ENCODE measurements at places on chromosomes 11 and 22. TPM values are rescaled to one million over a fixed set of nuclear protein-coding genes. Genes with fewer than 3 reads are reported as not detected.

GRCh38 chr11:44403176-44403575 lies 93.2 kb upstream of the ALX4 start:
- DNase-seq = no peak

- no peak for DNase-seq
These were observed 18.7 kb downstream of the ALG12 start for GRCh38 chr22:49899530-49899929.

GRCh38 chr11:103619938-103620337 lies 416.5 kb upstream of the DDI1 start:
- DNase-seq = no peak

DNA sequence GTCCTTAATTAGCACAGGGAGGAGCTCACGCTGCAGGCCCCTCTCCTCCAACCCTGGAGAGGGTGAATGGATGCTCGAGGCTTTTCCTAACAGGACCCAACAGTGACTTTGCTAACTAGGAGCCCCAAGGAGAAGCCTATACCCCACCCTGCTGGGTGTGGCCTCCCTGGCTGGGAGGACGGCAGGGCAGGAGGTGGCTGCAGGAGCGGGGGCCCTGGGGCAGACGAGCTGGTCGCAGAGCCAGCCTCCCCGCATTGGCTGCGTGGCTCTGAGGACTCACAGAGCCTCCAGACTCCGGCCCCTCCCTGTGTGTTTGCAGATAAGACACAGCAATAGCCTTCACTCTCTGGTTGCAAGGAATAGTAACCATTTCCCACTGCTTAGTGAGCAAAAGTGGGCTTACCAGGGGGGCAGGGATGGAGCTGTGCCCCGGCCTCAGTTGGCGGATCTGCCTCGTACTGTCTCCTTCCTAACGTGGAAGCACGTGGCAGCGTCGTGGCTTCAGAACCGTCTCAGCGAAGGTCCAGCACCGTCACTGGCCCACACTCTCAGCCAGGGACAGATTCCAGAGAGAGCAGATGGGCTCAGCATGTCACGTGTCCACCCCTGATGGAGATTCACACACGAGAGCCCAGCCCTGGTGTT lies 1087.5 kb downstream of the BRD1 start:
- DNase-seq = no peak

- DNase-seq = no peak
These were observed 37.5 kb downstream of the HEPHL1 start for GRCh38 chr11:94058630-94059029.

MS4A14 gene
- total RNA-seq = 0.35 TPM

MRGPRX4 gene
- total RNA-seq = not detected

SCGB1C1 gene
- total RNA-seq = not detected

Data from muscle of leg (tissue), 16 donors.